Kasumi-1 (cell line): ENCODE measurements at places on chromosomes 5 and 9.
A peak's percentile ranks its signal among the peaks of the same experiment; 100 is the strongest.

GRCh38 chr5:10145923-10146401 lies 103.7 kb downstream of the ATPSCKMT start:
- DNase-seq, result peak; percentile 74

- DNase-seq, result no peak
Observed at GRCh38 chr9:135611142-135611874, 28.0 kb downstream of the GLT6D1 start.

DNA sequence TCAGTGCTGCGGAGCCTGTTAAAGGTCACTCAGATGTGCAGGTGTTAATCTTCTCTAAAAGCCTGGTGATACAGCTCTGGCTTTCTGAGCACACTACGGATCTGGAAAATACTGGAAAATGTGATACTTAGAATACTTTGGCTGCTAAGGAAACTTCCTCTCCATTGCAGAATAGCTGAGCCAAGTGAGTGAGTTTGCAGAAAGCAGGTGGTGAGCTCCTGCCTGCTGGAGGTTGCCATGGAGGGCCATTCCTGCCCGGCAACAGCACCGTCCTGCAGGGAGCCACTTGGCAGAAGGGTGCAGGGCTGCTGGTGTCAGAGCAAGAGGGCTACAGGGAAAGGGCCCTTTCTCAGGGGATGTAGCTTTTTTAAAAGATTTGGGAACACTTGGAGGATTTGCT lies 40.7 kb downstream of the SECISBP2 start:
- no peak for DNase-seq

DNA sequence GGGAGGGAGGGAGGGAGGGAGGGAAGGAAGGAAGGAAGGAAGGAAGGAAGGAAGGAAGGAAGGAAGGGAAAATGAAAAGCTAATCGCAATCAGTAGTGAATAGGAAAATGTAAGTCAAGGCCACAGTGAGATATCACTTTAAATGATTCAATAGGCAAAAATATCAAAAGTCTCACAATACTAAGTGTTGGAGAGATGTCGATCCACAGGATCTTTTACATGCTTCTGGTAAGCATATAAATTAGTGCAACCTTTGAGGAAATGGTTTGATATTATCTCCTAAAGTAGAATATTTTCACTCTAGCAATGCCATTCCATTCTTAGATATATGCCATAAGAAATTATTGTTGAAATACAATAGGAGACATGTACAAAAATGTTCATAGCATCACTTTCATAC lies 58.4 kb downstream of the FRMD3 start:
- no peak for DNase-seq

- no peak for DNase-seq
Observed at GRCh38 chr9:136662656-136663581, at the start of gene EGFL7. TSS of gene EGFL7 (plus strand) at chr9:136662916. CDS start at chr9:136668283, 5,367 bp downstream.

DNA sequence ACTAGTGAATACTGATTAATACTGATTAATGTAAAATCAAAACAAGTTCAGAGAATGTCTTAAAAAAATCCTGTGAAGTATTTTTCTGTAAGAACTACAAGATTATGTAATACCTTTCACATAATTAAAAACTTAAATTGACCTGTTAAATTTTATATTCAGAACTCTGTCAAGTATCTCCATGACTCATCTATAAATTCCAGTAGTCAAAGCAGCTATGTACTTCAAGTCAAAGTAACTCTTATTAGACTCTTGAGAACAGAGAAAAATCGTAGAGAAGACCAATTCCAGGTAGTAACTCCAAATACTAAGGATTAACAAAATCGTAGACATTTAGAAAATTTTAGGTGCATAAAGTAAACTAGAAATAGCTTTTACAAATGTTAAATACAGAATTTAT lies 77.1 kb downstream of the HOMER1 start:
- DNase-seq, result no peak

GRCh38 chr9:119792242-119792641 lies 423.0 kb upstream of the BRINP1 start:
- DNase-seq, result no peak

DNA sequence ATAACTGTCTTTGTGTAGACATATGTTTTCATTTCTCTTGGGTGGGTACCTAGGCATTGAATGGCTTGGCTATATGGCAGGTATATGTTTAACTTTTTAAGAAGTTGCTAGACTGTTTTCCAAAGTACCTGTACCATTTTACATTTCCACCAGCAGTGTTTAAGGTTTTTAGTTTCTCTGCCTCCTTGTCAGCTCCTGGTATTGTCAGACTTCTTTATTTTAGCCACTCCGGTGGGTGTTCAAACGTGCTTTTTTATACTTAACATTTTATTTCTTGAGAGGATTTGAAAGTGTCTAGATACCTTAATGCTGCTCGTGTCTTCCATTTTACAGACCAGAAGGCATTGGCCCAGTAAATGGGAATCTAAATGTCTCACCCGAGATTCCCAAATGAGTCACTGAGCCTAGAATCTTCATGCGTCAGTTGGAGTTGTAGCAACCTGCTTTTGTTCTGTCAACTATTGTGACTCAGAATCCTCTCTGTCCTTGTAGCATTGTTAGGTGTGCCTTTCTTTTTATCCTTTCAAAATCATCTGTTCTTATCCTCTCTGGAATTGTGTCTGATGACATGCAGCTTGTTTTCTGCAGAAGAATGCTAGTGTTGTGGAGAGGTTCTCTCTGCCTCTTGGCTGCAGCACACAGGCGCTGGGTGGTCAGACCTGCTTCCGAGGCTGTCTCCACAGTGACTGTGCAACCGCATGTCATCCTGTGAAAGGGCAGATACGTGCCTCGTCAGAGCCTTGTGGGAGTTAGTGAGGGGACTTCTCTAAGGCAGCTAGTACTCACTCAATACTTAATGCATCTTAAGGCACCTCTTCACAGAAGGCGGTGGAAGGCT lies 291.8 kb downstream of the AOPEP start:
- DNase-seq, result no peak

GRCh38 chr5:161707382-161707781 lies 21.9 kb downstream of the GABRA6 start:
- DNase-seq, result no peak

DNA sequence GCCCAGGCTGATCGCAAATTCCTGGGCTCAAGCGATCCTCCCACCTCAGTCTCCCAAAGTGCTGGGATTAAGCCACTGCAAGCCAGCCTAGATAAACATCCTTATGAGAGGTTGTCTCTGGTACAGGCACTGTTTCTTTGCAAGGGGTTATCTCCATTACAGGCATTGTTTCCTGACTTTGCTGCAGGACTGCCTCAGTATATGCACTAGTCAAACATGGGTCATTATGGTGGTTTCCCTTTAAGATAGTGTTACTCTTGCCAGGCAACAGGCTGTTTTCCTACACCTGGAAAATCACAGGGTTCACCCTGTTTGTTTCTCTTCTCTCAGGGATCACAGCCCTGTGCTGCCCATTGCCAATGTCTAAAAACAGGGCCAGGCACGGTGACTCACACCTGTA lies 7.8 kb upstream of the CLTB start:
- DNase-seq, result no peak

DNA sequence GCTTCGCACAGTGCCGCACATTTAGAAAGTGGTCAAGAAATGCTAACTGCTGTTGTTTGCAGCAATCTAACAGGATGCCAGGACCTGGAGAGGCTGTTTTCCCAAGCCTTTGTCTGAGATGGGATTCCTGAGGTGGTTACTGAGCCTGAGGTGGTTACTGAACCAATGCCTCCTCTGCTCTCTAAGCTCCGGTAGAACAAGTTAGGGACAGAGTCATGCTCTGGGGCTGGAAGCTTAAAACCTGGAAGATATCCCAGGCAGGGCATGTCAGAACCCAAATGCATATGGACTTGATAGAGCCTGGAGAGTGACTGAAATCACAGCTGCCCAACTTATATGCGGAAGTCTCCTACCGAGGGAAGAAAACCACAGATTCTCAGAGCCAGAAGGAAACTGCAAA lies 46.5 kb upstream of the FAT2 start:
- no peak for DNase-seq

GRCh38 chr5:57505272-57506200 lies 22.9 kb upstream of the ACTBL2 start:
- DNase-seq, result no peak

DNA sequence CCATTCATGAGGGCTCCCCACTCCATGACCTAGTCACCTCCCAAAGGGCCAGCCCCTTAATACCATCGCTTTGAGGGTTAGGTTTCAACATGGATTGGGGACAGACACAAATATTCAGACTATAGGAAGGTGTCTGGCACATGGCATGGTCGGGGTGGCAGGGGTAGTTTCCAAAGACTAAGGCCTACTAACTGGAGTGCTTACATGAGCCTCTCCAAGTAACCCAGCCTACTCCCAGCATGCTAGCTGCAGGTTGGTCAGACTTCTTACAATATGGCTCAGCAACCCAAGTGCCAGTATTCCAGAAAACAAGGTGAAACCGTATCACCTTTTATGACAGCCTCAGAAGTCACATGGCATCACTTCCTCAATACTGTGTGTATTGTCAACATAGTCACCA lies 19.9 kb upstream of the OTULINL start:
- no peak for DNase-seq

- DNase-seq, result peak; percentile 81
Observed at GRCh38 chr5:56154732-56155484, 78.2 kb downstream of the ANKRD55 start.

GRCh38 chr9:77030045-77030444 lies 10.6 kb downstream of the FOXB2 start:
- no peak for DNase-seq

DNA sequence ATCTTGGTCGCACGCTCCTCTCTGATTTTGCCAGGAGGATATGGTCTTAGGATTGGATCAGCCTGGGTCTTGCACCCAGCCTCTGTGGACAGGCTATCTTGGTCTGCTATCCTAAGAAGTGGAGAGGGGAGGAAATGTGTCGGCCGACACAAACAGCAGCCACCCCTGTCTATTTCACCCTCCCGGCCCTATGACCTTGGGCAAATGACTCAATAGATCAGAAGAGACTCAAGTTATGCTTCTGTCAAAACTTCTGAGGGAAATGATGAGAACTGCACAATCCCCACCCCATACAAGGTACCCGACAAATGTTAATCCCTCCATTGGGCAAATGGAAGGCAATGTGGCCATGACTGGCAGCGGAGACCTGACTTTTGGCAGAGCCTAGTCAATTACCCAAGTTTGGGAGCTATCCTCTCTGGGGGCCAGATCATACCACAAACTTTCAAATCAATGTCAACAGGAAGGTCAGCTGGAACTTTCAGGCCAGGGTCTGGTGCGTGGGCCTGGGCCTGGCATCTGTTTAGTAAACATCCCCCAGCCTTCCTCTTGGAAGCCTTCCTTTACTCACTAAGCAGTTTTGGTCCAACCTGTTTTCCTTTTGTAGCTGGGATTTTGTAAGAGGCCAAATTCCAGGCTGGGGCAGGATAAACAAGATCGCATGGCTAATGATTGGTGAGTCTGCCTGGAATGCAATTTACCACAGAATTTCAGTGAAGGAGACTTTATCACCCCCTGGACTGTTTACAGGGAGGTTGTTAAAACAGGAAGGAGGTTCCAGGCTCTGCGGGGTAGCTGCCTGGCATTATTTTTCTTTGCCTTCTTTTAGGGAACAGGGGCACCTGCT lies 64.2 kb upstream of the CPEB4 start:
- no peak for DNase-seq

- no peak for DNase-seq
Observed at GRCh38 chr9:33840381-33840780, 23.4 kb downstream of the UBE2R2 start.

GRCh38 chr5:58090704-58091103 lies 369.2 kb downstream of the PLK2 start:
- no peak for DNase-seq

DNA sequence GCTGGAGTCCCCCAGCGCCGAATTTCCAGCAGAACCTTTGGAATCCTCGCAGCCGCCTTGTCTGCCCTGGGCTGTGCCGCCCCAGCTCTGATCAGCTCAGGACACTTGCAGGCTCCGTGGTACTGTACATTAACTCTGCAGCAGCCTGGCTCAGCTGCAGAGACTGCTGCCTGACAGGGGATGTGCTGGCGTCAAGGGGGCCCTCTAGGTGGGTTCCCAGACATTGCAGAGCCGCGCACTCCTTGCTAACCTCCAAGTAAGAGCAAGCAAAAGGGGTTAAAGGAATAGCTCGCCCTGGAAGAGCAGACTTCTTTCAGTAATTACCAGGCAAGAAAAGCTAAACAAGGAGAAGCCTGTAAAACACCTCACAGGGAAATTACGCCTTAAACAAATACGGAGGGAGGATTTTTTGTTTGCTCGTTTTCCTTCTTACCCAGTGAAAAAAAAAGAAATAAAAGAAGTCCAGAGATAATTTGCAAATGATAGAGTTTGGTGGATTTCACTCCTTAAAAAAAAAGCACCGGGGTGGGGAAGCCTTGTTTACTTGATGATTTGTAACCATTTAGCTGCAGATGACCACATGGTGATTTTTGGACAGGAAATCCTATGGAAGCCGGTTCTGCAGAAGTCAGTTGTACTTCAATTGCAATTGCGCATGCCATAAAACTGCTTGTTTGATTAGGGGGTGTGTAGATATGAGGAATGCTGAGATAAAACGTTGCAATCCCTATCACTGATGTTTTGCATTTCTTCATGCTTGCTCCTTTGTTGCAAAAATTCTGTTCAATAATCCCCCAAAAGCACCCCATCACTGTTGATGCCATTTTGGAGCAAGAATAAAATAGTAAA lies 305.8 kb downstream of the PDE4D start:
- no peak for DNase-seq

GRCh38 chr5:79745255-79745654 lies 55.6 kb downstream of the CMYA5 start:
- no peak for DNase-seq

- no peak for DNase-seq
Observed at GRCh38 chr9:77965445-77966123, 66.0 kb downstream of the GNAQ start.

GRCh38 chr9:32378496-32378895 lies 5.9 kb upstream of the ACO1 start:
- peak; percentile 74 for DNase-seq

GRCh38 chr5:95403996-95404395 lies 12.8 kb downstream of the FAM81B start:
- no peak for DNase-seq

GRCh38 chr9:88462191-88462590 lies 72.8 kb upstream of the NXNL2 start:
- no peak for DNase-seq

- no peak for DNase-seq
Observed at GRCh38 chr5:147450606-147451005, 59.3 kb downstream of the DPYSL3 start.

GRCh38 chr5:71899865-71900342 lies 180.8 kb downstream of the CARTPT start:
- DNase-seq, result no peak

GRCh38 chr9:136541179-136541578 lies 4.7 kb downstream of the NOTCH1 start:
- no peak for DNase-seq
